ENCODE measurements at places on chromosomes 3 and 15.

DNA sequence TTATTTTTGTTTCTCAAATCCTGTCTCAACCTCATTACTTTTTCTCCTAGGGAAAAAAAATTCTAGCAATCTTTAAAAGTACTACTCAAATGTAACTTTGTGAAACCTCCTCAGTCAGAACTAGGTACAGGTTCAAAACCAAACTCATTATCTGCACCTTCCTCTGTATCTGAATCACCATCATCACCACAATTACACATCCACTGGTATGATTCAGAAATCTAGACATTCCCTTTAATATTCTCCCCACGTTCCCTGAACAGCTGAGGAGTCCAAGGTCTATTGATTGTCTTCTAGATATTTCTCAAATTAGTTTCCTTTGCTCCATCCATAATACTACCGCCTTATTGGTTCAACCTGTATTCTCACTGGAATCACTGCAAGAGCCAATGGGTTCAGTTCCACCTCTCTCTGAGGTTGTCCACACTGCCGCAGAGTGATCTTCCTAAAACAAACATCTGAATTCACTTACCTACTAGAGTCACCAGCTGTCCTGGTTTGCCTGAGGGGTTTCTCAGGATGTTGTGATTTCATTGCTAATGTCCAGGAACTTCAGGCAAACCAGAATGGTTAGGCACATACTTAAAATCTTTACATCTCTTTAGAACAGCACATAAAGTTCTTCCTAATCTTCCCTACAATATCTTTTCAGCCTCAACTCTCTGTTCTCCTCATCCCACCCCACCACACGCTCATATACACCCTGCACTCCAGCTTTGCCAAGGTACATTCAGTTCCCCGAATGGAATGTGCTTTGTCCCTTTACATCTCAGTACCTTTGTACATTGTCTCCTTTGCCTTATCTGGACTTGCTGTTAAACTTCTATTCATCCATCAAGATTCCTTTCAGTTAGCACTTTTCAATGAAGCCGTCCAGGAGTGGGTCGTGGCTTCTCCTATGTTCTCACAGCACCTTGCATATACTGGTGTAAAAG lies 24.2 kb downstream of the ATP13A4 start:
- no peak for DNase-seq

DNA sequence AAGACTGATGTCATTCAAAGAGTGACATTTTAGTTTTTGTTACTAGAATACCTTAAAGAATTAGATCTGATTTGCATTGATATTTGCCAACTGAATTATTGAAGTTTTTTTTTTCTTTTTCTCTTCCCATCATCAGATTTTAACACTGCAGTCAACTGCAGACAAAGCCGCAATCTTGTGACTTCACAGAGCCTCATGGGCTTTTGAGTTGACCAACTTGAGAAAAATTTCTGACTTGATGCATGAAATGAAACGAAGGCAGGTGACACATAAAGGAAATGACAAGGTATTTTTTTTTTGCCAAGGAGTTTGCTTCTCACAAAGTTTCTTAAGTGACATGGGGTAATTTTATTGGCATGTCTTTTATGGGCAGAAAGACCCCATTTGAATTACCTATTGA lies 383.7 kb downstream of the GAP43 start:
- DNase-seq: no peak

DNA sequence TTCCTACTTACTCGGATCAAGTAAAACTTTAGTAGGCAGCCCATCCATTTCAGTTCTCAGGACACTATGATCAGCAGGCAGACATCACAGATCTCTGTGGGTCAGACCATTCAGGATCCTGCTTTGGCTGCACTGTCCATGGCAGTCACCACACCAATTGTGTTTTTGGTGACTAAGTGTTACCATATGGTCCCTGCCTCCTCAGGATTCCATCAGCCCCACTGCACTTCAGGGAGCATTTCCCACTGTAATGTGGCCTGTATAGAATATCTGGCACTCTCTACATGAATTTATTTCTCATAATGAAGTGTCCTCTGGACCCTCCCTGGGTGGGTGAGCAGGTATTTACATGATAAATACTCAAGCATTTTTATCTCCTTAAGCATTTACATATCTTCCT lies 41.3 kb downstream of the ZNF445 start:
- DNase-seq: no peak

DNA sequence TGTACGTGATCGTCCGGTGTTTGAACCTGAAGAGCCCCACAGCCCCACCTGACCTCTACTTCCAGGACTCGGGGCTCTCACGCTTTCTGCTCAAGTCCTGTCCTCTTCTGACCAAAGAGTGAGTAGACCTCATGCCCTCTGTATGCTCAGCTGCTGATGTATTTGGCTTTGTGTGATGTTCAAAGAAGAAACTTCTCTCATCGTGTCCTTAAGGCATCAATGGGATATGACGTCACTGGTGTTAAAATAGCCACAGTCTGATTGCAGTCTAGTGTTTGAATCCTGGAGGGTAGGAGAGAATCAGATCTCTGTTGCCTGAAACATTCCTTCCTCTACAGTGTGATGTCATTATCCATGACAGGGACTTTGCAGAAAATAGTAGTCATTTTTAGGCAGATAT lies 28.1 kb downstream of the ABHD2 start:
- no peak for DNase-seq

- no peak for DNase-seq
Measured at GRCh38 chr3:47243419-47244147, 39.0 kb downstream of the KIF9 start.

DNA sequence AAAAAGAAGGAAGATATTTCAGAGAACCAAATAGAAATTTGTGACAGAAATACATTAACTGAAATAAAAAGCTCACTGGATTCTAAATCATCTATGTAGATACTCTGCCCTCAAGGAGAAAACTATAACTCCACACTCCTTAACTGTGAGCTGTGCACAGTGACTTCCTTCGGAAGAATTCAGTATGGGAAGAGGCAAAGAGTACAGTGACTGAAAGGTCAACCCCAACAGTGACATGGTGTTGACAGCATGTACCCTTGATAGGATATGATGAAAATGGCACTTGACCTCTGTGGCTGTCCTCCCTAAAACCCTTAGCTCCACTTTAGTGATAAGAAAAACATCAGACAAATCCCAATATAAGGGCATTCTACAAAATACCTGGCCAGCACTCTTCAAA lies 165.5 kb downstream of the ATP10A start:
- DNase-seq: no peak

- no peak for DNase-seq
Measured at GRCh38 chr3:65888980-65889706, 149.6 kb downstream of the MAGI1 start.

DNA sequence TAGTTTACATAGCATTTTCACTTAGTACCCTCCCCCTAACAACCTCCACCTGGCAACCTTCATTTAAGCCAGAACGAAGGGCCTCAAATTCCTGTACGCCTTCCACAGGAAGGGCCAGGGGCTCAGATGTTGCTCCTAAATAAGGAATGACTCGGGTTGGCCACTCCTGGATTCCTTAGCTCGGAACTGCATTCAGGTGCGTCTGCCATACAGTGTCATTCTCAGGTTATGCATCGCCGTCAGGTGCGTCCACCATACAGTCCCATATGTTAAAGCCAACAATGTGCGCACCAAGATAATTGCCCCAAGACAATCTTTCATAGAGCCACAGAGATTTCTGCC lies 53.5 kb upstream of the USP3 start:
- no peak for DNase-seq

DNA sequence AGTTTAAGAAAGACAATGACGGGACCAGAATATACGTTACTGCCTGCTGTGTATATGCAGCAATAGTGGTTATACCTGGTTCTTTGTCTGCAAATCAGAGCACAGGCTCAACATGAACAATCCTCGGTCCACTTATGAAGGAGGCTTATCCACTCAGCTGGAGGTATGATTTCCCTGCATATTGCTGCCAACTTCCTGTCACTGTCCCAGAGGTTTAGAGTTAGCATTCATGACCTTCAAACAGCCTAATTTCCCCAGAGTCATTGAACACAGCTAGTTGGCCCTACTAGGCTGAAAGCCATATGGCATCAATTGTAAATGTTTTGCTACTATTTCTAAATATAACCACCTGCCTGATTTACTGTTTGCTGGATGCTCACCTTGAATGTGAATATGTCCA lies 224.9 kb upstream of the ZNF717 start:
- DNase-seq: no peak
